ENCODE measurements at places on chromosomes 11 and 22.

GRCh38 chr22:45880716-45881523 is 96.0 kb downstream of the WNT7B start:
- no peak for DNase-seq

DNA sequence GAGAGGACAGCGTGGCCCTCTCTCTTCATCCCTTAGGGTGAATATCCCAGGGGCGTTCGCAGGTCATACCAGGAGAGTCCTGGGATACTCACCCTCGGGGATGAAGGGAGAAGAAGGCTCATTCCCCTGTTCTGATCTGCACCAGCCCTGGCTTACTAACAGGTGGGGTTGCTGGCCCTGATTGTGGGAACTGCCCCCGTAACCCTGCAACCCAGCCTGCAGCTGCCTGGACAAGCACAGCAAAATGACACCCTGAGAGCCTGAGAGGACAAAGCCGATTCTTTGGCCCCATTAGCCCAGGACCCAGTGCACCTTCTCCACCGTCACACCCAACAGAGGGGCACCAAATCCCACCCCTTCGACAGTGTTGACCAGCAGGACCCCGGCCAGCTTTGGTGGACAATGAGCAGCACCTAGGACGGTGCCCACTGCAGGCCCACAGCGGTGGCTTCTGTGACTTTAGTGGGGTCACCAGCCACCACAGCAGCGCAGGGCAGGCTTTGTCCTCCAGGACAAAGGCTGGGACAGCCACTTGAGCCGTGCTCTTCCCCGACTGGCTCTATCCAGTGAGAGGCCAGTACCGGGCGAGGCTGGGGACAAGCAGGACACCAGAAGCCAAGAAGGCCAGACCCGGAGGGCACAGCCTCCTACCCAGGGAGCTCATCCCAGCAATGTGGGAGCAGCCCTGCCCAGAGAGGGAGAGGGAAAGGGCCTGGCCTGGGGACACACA is 98.5 kb upstream of the RTL6 start:
- no peak for DNase-seq

- DNase-seq: no peak
Measured at GRCh38 chr22:46064966-46065666, 85.2 kb upstream of the PPARA start.

DNA sequence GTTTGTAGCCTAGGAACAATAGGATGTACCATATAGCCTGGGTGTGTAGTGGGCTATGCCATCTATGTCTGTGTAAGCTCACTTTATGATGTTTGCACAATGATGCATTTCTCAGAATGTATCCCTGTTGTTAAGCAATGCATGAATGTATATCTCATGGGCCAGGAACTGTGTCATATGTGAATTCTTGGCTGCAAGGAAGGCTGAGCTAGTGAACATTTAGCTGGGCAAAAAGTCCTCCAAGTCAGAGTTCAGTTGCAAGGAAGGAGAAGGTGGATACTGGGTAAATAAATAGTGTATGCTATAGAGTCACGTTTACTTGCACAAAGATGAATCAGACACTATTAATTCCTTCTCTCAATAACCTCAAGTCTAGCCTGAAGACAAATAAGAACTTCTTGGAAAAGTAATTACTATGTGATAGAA is 136.1 kb downstream of the EHF start:
- no peak for DNase-seq

GRCh38 chr11:23453522-23453921 is 593.2 kb upstream of the CCDC179 start:
- no peak for DNase-seq

- DNase-seq: no peak
Measured at GRCh38 chr11:119120639-119121007, 757 bp upstream of the HINFP start.

GRCh38 chr11:13861411-13861810 is 101.1 kb upstream of the SPON1 start:
- no peak for DNase-seq

DNA sequence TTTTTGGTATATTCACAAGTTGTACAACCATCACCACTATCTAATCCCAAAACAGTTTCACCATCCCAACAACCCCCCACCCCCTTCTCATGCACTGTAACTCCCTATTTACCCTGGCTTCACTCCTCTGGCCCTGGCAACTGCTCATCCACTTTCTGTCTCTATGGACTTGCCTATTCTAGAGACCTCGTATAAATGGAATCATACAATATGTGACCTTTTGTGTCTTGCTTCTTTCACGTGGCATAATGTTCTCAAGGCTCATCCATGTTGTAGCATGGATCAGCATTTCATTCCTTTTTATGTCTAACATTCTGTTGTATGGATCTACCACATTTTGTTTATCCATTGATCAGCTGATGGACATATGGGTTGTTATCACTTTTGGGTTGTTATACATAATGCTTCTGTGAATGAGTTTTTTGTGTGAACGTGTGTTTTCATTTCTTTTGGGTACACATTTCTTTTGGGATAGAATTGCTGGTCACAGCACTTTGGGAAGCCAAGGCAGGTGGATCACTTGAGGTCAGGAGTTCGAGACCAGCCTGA is 46.1 kb downstream of the GDPD5 start:
- DNase-seq: no peak

GRCh38 chr11:131693756-131694155 is 323.3 kb downstream of the NTM start:
- DNase-seq: no peak

GRCh38 chr11:40230821-40231220 is 1228.6 kb downstream of the LRRC4C start:
- no peak for DNase-seq

DNA sequence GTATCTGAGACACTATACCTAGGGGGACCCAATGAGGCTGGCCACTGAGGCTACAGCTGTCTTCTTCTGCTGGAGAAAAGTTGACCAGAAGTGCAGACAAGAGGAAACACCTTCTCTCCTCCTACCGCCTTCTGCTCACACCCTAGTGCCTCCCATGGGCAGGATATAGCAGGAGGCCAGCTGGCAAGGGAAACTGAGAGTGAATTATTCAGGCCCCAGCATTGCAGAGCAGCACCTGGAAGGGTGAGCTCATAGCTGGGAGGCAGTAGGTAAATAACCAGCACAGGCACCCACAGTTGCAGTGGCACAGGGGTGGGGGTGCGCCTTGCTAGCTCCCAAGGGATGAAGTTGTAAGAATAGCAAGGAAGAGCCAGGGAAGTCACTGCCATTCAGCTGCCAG is 267.4 kb upstream of the NCAM1 start:
- DNase-seq: no peak

DNA sequence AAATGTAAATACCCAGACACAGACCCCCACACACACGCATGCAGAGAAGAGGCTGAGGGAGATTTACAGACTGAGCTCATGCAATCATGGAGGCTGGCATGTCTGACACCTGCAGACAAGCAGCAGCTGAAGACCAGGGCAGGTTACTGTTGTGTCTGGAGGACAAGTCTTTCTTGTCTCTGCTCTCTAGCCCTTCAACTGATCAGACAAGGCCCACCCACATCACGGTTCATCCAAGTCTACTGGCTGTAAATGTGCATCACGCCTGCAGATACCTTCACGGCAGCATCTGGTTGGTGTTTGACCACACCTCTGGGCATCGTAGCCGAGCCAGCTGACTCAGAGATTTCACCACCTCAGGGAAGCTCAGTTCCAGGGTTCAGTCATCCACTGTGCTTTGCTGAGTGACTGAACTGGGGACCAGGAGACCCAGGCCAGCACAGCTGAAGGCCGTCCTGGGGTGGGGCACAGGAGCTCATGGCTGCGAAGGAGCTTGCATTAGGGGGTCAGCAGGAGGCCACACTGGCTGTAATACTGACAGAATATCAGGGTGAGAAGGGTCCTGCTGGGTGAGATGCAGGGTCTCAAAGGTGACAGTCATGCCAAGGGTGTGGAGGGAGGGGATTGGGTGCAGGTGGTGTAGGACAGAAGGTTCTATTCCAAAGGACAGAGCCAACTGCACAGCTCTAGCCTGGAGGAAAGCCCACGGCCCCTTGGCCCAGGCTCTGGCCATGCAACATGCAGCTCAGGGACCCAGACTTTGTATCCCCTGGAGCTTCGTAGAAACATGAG is 304.9 kb downstream of the BRD1 start:
- DNase-seq: no peak

- DNase-seq: no peak
Measured at GRCh38 chr11:64522036-64522435, 69.0 kb upstream of the SLC22A12 start.

DNA sequence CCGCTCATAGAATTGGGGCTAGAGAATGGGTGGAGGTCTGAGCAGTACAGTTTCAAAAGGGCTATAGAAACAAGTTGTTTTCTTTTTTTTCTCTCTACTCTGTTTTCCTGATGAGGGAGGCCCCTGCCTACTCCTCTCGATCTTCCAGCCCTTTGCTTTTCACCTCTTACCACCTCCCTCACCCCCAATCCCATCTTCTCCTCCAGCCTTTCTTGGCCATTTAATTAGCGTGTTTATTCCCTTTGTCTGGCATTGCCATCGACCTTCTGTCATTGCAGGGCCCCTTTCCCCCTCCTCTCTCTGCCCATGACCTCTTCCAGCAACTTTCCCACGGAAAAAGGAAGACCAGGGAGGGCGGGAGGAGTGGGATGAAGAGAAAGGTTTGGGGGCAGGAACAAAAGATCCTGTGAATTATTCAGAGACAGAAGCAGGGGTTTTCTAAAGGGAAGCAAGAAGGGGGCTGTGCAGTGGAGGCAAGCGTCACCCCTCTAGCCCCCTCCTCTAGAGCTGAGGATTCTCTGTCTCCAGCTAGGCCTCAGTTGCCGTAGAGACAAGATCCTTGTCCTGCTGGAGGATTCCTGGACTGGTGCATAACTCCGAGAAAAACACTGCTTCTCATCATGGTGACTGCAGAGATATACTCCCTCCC is 12.9 kb downstream of the DTX4 start:
- no peak for DNase-seq

- no peak for DNase-seq
Measured at GRCh38 chr11:117505285-117505970, 177.8 kb downstream of the CEP164 start.

GRCh38 chr11:10605941-10606381 is 37.5 kb upstream of the LYVE1 start:
- DNase-seq: no peak

- no peak for DNase-seq
Measured at GRCh38 chr11:20311444-20311843, 52.1 kb upstream of the HTATIP2 start.

Data from T-cell (primary cell).